Adipocyte (in vitro differentiated cells): ENCODE measurements at places on chromosomes 3 and 15.

DNA sequence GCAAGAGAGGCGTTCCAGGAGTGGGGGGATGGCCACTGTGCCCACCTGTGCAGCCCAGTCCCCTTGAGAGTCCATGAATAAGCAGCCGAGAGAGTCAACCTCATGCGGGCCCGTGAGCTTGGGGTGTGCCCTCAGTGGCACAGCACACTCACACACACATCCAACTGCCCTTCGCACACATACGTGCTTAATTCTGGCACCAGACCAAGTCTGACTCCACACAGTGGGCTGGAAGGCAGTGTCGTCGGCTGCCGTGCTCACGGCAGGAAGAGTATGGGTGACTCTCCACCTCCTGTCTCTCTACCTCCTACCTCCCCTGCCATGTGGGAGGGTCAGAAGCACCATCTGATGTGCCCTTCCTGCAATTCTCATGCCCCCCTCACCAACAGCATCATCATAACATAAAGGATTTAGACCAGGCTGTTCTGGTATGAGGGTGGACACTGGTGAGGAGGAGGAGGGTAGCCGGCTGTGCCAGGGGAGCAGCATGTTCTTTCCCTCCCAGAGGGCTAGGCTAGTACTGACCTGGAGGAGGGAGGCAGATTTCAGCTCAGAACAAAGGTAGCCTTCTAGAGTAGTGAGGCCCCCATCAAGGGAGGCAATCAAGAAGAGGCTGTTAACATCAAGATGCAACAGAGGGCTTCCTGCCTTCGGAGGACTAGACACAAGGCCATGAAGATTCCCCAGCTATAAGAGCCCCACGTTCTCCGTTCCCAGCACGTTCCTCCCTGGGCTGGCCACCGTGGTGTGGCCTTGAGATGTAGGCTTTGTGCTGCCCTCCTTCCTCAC, 5.3 kb upstream of the STRA6 start:
- no peak for DNase-seq

DNA sequence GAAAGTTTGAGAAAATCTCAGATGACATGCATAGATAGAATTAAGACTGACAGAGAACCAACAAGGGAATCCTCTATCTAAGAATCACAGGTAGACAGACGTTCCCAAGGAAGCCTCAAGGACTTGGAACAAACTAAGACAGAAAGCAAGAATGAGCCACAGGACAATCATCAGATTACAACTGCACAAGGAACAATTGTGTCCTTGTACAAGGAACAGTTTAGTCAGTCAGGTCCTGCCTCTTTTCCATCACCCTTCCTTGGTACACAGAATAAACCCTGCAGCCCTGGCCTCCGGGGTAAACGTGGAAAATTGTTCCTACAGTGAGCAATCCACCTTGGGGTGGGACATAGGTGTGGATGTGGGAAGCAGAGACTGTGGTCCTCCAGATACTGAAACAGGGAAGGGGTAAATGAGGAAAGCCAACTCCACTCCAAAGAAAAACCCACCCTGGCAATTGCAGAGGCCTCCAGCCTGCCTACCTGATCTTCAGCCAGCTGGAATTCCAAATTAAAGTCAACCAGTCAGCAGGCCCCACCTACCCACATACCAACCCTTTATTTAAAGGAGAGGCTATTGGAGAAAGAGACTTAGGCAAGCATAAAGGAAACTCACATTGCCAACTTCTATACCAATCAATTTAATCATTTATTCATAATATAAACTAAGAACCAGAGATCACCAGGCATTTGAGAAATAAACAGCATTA, 73.4 kb downstream of the ULK4 start:
- no peak for DNase-seq

GRCh38 chr3:116841003-116841735, 131.6 kb downstream of the TUSC7 start:
- no peak for DNase-seq

GRCh38 chr3:59401924-59402323, 352.1 kb upstream of the CFAP20DC start:
- no peak for DNase-seq

GRCh38 chr3:22981166-22981565, 222.0 kb upstream of the UBE2E2 start:
- DNase-seq, result no peak

GRCh38 chr3:40714771-40715345, 190.1 kb downstream of the ZNF621 start:
- no peak for DNase-seq

GRCh38 chr3:197014942-197015575, 14.6 kb downstream of the MELTF start:
- no peak for DNase-seq

DNA sequence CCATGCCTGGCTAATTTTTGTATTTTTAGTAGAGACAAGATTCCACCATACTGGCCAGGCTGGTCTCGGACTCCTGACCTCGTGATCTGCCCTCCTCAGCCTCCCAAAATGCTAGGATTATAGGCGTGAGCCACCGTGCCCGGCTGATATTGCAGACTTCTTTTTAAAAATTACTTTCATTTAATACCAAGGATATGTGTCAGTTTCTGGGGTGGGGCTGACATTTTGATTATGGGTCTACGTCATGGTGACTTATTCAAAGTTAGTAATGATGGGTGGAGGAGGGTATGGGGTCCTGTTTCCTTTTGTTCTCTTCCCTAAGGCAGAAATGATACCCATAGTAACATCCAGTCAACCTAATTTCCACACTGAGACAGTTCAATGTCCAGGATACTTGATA, 34.7 kb downstream of the GBE1 start:
- peak; percentile 70 for DNase-seq

DNA sequence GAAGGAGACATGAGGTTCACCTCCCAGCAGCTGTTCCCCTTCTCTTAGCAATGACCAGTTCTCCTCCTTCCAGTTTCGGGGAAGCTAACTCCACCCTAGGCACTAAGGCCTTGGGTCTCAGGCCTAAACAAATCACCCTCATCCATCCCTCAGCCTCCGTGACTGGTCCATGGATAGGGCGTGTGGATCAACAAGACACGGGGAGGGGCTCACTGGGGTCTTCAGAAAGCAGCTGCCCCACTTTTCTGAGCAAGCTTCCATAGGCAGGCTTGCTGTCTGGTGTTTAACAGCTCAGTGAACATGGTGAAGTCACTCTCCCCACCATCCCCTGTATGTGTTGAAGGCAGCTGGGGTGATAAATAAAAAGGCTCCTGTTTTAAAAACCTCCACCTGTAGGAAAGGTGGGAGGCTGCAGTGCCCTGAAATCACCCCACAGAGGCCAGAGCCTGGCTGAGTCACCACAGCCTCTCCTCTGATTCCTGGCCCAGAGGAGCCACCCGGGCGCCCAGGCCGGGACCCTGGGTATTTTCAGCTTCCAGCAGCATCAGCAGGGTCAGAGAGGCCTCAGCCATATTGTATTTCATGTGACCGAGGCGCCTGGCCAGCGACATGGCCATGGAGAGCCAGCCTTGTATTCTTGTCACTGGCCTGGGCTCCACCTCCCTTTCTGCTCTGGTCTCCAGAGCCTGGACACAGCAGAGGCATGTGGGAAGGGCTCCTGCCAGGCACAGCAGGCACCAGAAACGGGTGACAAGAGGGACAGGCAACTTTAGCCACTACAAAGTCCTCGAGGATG, 60.3 kb upstream of the HERC1 start:
- DNase-seq, result no peak

DNA sequence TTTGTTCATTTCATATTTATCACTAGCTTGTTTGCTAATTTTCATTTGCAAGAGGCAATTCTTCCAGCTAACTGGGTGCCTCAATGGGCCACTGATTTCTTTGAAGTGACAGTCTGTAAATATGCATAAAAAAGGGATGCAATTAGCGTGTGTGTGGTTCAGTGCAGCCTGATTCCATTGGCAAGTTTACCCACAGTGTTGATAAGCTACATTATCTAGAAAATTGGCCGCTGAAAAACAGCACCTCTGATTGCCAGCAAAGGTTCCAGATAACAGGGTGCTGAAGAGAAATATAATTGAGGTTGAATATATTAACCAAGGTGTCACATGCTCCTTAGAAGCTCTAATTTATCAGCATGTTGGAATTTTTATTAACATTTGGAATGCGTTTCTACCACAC, 76.9 kb downstream of the SAMMSON start:
- DNase-seq, result no peak

- DNase-seq, result no peak
These were observed 257.7 kb upstream of the AZI2 start for GRCh38 chr3:28606283-28606682.

DNA sequence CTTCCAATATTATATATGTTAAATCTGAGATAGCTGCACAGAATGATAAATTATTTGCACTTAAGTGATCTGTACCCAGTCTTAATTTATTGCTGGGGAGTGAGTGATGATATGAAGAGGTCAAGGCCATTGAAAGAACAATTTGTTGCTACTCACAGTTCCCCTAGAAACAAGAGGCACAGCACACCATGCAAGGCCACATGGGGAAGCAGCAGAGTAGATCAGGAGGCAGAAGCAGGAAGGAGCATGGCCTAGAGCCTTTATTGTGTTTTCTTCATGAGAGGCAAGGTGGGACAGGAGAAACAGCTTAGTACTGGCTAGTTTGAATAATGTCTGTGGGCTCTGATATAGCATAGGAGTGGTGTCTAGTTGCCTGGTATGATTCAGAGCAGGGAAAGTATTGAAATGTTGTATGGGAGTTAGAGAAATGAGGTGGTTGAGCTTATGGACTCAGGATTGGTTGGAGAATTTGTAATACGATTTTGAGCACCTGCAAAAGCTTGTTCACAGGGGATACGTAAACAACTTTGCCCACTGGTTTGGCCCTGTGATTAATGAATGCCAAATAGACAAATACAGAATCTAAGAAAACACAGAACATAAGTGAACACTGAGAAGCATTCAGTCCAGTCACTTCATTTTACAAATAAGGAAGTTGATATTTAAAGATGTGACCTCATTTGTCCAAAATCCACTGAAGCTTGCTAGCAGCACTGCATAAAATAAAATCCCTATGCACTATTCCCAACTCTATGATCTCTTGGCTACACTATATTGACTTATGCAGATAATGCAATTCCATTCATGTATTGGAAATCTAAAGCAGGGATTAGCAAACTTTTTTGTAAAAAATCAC, 71.7 kb downstream of the TMCO5A start:
- no peak for DNase-seq

DNA sequence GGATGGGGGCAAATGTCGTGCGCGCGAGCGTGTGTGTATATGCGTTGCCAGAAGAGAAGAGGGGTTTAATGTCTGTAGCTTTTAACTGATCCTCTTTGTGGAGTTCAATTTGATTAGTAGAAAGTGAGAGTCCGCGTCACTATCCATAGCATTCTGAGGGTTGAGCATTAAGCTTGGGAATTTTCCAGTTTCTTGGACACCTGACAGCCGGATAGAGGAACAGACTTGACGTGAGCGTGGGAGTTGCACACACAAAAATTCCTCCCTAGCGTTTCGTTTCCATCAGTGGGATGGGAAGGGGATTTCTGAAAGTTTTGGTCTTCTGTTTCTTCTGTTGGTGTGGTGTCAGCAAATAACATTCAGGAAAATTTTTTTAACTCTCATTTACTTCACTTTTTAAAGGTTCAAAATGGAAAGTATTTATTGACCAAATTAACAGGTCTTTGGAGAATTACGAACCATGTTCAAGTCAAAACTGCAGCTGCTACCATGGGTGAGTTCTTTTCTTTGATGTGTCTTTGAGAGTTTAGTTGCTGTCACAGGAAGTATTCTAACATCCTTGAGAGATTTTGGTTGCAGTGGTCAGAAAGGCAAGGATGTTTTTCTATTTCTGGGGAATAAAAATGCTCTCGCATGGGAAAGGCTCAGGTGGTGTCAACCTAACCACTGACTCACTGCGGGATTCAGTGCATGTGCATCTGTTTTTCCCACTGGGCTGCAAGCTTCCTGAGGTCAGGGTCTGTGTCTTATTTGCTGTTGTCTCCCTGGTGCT, 841 bp downstream of the POGLUT1 start:
- DNase-seq, result peak; percentile 62

DNA sequence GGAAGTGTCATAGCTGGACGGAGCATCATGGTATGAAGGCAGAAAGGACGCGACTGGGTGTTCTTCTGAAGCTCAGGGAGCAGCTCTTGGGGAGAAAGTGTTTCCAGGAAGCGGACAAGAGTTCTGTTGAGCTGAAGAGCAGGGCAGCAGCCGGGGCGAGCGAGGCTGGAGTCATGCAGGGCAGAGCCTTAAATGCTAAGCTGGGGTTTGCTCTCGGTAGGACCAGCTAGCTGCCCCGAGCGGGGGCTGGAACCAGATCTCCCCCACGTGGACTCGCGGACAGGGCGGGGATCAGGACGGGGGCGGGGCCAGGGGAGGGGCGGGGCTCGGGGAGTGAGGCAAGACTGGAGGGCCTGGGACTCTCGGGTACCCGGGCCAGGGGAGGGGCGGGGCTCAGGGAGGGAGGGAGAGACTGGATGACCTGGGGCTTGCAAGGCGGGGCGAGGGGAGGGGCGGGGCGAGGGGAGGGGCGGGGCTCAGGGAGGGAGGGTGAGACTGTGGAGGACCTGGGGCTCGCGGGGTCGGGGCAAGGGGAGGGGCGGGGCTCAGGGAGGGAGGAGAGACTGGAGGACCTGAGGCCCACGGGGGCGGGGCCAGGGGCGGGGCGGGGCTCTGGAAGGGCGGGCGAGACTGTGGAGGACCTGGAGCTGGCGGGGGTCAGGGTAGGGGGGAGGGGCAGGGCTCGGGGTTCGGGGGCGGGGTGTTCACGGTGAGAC, 461 bp upstream of the FAH start:
- peak; percentile 97 for DNase-seq

DNA sequence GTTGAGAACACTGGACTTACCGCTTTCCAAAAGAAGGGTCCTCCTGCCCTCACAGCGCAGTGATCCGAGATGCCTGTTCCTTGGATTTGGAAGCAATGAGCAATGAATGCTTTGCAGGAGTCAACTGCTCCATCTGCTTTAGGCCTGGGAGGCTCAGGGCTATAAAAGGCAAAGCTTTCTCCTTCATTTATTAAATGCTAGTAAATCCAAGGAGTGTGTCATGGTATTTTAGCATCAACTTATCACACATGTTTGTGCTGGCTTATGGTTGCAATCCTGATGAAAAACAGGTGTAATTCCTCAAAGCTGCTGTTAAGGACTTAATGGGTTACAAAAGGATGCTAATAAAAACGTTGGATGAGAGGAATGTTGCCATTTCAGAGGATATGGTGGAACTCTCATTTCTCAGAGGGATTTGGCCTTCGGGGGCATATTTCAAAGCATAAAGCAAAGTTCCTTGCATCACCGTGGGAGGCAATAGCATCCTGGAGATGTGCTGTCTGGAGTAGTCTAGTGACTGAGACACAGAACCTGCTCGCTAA, 158.5 kb upstream of the TPM1 start:
- DNase-seq, result peak; percentile 24
